ENCODE measurements at places on chromosomes 5 and 9.

- no peak for DNase-seq
Measured at GRCh38 chr9:80485420-80486250, 913.9 kb downstream of the TLE4 start.

DNA sequence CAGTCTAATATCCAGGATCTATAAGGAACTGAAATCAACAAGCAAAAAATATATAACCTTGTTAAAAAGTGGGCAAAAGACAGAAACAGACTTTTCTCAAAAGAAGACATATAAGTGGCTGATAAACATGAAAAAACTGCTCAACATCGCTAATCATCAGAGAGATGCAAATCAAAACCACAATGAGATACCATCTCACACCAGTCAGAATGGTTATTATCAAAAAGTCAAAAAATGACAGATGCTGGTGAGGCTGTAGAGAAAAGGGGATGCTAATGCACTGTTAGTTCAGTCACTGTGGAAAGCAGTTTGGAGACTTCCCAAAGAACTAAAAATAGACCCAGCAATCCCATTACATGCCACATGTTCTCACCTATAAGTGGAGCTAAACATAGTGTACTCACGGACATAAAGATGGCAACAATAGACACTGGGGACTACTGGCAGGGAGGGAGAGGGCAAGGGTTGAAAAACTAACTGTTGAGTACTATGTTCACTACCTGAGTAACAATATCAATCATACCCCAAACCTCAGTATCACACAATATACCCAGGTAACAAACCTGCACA lies 11.7 kb upstream of the TSSK1B start:
- DNase-seq: no peak

- no peak for DNase-seq
Measured at GRCh38 chr5:180140079-180140554, 68.6 kb upstream of the RNF130 start.

DNA sequence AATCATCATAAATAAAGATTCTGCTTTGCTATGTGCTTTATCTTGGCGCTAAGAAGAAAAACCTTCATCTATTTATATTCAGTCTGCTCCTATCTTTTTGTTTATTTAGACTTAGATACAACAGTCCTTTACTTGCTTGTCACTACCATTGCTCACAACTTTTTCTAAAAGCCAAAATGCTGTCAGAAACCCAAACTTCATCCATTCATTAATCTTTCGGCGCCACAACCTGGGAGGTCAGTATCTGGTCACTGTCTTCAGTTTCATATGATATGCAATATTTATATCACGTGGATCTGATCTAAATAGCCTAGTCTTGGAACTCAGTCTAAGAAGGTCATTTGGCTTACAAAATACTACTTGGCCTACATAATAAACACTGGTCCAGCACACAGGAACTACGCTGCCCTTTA lies 159.3 kb upstream of the TARS1 start:
- DNase-seq: no peak

- no peak for DNase-seq
Measured at GRCh38 chr5:149526845-149527590, 24.2 kb downstream of the CSNK1A1 start.

GRCh38 chr9:13446938-13447842 lies 167.7 kb upstream of the MPDZ start:
- no peak for DNase-seq

- DNase-seq: no peak
Measured at GRCh38 chr5:56164376-56164775, 68.8 kb downstream of the ANKRD55 start.

DNA sequence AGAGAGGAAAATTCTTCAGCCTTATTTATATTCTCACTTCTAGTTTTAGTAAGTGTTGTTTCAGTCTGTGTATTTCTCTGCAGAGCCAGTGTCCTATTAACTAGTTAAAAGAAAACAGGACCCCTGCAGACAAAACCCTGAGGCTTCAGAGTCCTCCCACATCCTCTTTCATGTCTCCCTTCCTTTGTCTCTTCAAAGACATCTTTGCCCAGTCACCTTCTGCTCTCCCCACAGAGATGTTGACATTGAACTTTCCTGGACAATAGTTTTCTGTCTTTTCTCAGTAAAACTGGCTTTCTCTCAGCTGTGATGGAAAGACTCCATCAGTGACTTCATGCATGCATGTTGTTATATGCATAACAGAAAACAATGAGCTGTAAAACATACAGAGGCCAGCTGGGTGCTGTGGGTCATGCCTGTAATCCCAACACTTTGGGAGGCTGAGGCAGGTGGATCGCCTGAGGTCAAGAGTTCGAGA lies 20.2 kb downstream of the GRAMD2B start:
- DNase-seq: peak; percentile 58

DNA sequence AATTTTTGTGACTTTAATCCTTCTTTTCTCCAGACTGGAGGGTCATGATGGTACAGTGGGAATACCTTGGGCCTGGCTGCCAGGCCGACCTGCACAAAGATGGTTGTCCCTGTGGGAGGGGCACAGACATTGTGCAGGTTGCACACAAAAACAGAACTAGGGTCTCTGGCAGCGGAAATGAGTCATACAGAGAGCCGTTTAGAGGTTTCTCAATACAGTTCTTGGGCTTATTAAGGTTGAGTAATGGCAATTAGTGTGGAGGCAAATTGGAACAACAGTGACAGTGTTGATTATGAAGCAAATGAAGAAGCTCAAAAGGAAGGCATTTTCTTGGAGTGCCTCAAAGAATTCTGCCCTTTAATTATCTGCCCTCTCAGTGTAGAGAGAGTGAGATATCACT lies 173.6 kb downstream of the TENT4A start:
- no peak for DNase-seq

GRCh38 chr9:124774129-124774978 lies 2.6 kb upstream of the OLFML2A start:
- peak; percentile 87 for DNase-seq

GRCh38 chr5:158429564-158429963 lies 570.6 kb upstream of the CLINT1 start:
- no peak for DNase-seq

DNA sequence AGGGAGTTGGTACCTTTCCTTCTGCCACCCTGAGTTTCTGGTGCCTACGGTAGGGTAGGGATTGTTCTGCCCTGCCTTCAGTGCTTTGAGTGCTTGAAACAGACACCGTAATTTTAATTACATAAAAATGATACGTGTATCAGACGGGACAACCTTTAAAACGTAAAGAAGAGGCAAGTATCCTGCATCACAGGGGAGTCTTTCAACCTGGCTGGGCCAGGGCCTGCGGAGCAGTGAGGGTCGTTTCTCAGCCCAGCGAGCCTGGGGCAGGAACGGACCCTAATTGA lies 483 bp upstream of the DAB2IP start:
- DNase-seq: no peak

DNA sequence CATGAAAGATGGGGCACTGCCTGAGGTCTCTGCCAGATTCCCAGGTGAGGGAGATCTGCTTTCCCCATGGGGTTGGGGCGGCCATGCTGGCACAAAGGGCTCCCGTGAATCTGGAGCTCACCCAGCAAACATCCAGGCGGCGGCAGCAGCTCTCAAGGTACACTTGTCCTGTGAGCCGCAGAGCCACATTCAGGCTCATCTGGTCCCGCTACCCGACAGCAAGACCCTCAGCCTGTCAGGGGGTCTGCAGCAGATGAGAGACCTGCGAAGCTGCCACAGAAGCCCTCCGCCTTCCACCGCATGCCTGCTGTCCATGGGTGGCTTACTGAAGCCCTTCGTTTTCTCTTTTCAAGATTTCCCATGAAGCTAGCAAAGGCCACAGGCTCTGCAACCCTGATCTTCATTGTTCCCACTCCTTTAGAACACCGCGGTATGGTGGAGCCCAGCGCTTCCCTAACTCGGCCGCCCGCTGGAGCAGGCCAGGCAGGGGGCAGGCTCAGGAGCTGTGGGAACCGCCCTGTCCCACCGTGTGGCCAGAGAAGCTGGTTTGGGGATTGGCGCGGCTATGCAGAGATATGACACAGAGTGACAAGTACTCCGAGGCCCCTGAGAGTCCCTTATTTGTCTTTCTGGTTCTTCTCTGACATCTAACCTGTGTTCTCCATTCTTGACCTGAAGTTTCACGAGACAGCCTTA lies 8.8 kb downstream of the LRRC14B start:
- no peak for DNase-seq

Data from GM10248 (cell line).